ENCODE measurements at places on chromosomes 3 and 15.

DNA sequence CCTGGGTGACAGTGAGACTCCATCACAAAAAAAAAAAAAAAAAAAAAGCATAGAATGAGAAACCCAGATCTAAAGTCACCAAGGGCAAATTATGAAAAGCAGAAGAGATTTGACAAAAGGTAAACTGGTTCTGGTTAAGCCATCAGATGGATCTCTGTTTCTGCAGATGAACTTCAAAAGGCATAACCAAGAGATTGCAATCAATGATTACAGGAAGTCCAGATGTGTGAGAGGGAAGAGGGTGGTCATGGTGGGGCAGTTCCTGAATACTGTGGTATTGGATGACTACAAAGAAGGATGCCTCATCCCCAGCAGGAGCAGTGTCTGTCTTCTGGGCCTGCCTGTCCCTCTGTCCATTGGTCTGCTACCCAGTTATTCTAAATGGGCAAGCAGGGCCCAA is 3.8 kb downstream of the P4HTM start:
- DNase-seq, result no peak

- no peak for DNase-seq
Measured at GRCh38 chr3:28564211-28564610, 215.6 kb upstream of the AZI2 start.

GRCh38 chr3:120688121-120688520 is 6.1 kb upstream of the HGD start:
- no peak for DNase-seq

- no peak for DNase-seq
Measured at GRCh38 chr3:194046995-194047645, 88.8 kb upstream of the HES1 start.

- DNase-seq, result no peak
Measured at GRCh38 chr3:44669760-44670159, 21.2 kb downstream of the ZNF35 start.

DNA sequence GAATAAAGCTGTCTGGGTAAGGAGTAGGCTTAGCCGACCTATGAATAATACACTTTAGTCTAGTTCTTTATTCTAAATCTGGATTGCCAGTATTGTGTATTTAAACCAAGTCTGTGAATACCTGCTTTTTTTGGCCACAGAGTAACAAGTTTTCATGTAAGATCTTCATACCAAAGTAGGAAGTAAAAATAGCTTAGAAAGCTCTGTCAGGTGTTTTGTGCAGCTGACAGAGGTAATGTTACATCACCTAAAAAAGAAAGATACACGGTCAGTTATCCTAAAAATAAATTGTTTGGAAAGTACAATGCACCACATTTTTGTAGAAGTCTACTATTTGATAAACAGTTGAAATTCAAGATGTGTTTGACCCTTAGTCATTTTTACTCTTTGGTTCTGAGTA is 16.5 kb downstream of the CALML4 start:
- no peak for DNase-seq

DNA sequence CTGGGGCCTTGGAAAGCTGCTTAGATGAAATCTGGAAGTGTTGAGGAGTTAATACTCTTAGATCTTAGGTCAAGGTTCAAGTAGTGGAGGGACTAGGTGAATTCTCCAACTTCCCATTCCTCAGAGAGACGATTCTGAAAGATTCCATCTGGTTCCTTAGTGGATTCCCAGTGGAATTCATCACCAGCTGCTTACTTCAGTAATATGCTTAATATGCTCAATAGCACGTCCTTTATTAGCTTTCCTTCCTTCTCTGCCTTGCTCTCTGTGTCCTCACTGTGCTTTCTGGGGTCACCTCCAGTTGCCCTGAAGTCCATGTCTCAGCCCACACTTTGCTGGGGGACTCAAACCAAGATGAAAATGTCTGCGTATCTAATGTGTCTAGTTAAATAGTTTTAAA is 31.0 kb downstream of the CEP63 start:
- DNase-seq, result no peak

GRCh38 chr3:128624526-128625138 is 26.0 kb downstream of the RPN1 start:
- no peak for DNase-seq

- DNase-seq, result no peak
Measured at GRCh38 chr3:46463120-46463867, 1.4 kb downstream of the LTF start.

DNA sequence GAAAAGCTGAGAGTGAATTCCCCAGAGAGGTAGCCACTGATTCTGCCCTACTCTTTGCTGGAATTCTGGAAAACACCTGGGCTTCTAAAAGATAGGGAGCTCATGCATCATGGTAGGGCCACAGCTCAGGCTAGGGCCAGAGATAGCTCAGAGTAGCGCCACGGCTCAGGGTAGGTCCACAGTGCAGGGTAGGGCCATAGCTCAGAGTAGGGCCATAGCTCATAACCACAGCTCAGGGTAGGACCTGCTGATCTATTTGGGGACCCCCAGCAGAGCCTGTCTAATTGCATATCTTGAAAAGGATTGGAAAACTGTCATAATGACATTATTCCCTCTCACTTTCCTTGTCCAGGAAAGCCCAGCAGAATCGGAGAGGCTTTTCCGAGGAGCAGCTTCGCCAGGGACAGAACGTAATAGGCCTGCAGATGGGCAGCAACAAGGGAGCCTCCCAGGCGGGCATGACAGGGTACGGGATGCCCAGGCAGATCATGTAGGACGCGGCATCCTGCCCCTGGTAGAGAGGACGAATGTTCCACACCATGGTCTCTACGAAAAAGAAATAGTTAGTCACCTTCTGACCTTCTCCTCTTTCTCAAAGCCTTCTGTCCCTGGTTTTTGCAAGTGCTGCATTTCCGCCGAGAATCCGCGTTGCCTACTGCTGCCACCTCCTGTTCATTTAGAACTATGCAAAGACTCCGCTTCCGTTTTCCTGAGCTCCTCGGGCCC is 14.5 kb downstream of the TAGLN3 start:
- DNase-seq, result peak; percentile 73

DNA sequence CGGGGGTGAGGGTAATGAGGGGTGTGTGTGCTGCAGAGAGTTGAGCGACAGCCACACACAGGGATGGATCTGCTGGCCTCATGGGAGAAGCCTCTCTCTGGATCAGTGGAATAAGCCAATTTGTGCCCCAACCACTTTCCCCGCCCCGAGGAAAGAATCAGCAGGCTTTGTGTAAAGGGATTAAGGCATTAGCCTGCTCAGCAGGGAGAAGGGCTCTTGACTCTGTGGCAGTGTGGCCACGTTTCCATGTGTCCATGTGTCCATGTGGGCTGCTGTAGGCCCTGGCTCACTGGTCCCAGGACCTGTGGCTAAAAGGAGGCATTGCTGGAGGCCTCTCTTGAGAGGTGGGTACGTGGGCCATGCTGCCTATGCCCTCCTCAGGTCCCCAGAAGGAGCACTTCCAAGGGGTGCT is 104.7 kb downstream of the HMG20A start:
- DNase-seq, result no peak

GRCh38 chr3:122563717-122564025 is 429 bp downstream of the PARP9 start:
- no peak for DNase-seq

DNA sequence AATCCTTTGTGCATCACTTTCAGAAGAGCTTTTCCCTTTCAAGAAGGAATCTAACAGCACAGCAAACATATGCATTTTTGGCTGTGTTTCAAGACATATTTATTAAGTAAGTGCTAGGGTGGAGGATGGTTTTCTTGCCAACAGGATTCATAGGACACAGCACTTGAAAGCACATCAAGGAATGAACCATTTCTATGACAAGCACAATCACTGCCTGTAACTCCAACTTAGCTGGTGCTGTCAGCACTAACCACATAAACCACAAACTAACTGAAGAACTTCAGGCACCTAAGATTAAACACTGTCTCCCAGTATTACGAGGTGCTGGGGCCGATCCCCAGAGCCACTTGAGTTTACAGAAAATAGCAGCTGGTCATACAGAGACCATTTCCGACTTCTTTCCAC is 35.4 kb upstream of the SPRED1 start:
- DNase-seq, result peak; percentile 16

- DNase-seq, result no peak
Measured at GRCh38 chr3:34387826-34388564, 589.6 kb downstream of the PDCD6IP start.

GRCh38 chr3:124919756-124920155 is 14.8 kb downstream of the MUC13 start:
- no peak for DNase-seq

- DNase-seq, result no peak
Measured at GRCh38 chr3:149954812-149955211, 15.9 kb downstream of the PFN2 start.

GRCh38 chr3:46266598-46266997 is 24.3 kb downstream of the CCR3 start:
- no peak for DNase-seq

GRCh38 chr3:123002100-123002748 is 25.3 kb downstream of the SEMA5B start:
- no peak for DNase-seq

GRCh38 chr3:82505079-82505756 is 743.8 kb upstream of the GBE1 start:
- no peak for DNase-seq

DNA sequence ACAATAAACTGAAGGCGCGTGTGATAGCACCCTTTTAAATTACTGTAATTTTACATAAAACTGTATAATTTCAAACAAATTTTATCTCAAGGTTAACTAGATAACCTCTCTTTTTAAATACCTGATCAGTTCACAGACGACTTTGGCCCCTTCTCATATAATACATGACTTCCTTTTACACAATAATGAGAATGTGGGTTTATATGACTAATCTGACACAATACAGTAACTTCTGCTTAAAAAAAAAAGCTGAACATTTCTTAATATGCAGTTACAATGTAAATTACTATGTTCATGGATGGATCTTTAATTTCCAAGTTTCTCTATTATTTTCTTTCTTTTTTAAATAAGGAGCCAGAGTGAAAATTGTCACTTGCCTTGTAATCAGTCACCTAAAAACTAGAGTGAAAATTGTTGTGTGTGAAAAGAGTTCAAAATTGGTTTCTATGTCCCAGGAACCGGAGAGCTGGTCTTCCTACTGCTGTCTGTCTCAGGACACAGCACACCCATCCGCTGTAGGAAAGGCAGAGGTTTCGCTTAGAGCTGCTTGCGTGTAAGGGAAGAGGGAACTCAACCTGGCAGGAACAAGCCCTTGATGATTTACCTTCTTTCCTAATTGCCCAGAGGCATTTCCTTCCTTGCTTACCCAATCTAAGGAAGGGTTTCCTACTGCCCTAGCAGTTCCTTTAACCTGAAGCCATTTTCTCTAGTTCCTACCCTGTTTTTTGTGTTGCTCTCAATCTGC is 33.3 kb downstream of the PLD1 start:
- DNase-seq, result no peak

DNA sequence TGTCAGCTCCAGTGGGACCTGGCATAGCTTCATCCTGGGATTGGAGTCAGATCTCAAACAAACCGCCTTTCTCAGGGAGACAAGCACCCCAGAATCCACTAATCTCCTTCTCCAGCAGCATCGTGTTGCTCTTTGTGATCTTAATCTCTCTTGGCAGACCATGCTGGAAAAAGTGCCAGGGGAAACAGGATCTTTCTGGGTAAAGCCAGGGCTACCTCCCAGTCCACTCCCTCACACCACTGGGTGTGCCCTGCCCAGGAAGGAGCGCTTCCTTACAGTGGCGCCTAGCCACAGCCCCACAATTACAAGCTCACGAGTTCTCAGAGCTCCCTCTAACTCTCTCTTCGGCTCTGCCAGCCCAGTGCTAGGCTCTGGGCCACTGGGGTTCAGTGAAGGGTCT is 32.2 kb downstream of the RPLP1 start:
- no peak for DNase-seq

DNA sequence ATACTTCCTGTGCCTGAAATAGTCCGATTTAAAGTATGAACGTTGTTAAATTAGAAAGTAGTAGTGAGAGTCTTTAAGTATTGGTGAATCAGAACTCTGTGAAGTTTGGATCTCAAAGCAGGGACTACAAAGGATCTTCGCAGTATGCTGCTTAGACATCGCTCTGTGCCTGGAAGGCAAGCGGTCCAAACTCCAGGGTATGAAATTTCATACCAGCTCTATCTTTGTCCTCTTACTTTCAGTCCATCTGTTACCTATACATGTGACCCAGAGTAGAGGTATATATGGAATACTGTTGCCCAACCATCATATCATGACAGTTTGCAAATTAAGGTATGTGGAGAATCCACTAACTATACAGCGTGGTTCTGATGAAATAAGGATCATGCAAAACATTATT is 34.5 kb downstream of the VPS8 start:
- DNase-seq, result no peak

DNA sequence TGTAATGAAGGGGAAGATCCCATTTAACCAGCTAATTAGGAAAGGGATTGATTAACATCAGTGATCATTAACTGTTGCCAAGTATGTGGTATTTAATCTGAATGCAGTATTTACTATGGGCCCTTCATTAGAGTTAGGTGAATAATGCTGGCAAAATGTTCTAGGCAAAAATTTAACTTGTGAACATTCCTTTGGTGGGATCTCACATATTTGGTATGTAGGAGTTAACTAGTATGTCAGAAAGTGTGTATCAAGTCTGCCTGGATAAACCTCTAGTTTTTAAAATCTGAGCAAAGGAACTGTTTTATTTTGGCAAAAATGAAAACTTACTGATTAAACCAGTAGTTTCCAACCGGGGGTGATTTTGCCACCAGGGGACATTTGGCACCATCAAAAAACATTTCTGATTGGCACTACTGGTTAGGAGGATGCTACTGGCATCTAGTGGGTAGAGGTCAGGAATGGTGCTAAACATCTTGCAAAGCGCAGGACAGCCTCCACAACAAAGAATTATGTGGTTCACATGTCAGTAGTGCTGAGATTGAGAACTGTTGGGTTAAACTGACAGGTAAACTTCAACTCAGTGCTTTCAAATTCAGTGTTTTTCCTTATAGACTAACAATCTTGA is 22.5 kb downstream of the LRTM1 start:
- DNase-seq, result no peak

DNA sequence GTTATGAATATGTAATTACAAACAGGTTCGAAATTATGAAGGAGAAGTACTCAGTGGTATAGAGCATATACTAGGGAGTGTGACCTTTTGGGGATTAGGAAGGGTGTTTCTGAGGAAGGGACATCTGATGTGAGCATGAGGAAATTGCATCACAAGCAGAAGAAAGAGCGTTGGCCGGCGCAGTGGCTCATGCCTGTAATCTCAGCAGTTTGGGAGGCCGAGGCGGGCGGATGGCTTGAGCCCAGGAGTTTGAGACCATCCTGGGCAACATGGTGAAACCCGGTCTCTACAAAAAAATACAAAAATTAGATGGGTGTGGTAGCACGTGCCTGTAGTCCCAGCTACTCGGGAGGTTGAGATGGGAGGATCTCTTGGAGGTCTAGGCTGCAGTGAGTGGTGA is 6.9 kb downstream of the CMTM7 start:
- DNase-seq, result no peak

GRCh38 chr3:150447084-150447483 is 39.0 kb downstream of the TSC22D2 start:
- no peak for DNase-seq

DNA sequence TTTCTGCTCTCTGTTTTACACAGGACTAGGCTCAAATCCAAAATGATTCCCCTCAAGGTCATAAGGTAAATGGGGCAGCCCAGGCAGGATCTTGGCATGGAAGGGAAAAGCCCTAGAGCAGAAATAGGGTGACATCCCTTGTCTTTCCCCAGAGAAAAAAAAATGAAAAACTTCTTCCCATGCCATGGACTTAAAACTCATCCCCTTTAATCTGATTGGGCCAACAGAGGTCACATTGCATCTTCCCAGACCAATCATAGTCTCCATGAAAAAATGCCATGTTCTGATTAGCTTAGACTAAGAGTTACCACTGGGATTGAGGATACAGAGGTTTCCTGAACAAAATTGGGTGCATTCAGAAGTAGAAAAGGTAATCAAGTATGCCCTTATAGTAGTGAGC is 241.3 kb upstream of the LRTM1 start:
- DNase-seq, result no peak

GRCh38 chr3:185313693-185314246 is 49.2 kb upstream of the MAP3K13 start:
- DNase-seq, result no peak

Measured in activated CD4-positive, alpha-beta T cell treated with anti-CD3 and anti-CD28 coated beads, Interleukin-2, Interleukin-4, amounts not matched to agents 100 ng/mL and 50 ng/mL, durations not matched to agents 16 hours and 8 hours (primary cell).